C1 segment of cervical spinal cord (tissue), 14 donors: ENCODE measurements at places on chromosomes 12 and 14.

DNA sequence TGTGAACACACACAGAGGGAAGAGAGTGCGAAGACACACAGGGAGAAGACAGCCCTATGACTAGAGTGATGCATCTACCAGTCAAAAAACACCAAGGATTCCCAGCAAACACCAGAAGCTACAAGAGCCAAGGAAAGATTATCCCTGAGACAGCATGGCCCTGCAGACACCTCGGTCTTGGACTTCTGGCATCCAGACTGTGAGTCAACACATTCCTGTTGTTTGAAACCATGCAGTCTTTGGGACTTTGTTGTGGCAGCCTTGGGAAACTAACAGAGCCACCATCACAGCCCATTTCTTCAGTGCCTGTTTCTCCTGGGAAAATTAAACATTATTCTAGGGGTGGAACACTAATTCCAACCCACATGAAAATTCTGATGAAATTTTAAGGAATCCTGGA is 220.6 kb downstream of the GXYLT1 start:
- no peak for DNase-seq

- DNase-seq: no peak
Observed at GRCh38 chr14:90600619-90601018, 203.8 kb downstream of the CALM1 start.

DNA sequence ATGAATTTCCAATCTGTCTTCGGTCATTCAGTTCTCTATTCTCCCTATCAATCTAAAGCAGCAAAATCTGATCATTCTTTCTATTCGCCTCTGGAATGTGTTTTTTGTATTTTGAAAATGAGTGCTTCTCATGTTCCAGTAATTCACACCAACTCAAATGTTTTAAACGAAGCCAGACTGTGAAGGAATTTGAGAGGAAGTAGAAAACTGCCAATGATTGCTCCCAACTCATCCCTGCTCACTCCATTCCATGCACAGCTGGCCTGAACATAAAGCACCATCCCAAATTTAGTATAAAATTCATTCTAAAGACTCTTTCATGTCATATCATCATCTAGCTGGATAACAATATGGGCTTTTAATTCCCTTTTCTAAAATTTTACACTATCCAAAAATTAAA is 123.8 kb downstream of the DUSP6 start:
- DNase-seq: no peak

DNA sequence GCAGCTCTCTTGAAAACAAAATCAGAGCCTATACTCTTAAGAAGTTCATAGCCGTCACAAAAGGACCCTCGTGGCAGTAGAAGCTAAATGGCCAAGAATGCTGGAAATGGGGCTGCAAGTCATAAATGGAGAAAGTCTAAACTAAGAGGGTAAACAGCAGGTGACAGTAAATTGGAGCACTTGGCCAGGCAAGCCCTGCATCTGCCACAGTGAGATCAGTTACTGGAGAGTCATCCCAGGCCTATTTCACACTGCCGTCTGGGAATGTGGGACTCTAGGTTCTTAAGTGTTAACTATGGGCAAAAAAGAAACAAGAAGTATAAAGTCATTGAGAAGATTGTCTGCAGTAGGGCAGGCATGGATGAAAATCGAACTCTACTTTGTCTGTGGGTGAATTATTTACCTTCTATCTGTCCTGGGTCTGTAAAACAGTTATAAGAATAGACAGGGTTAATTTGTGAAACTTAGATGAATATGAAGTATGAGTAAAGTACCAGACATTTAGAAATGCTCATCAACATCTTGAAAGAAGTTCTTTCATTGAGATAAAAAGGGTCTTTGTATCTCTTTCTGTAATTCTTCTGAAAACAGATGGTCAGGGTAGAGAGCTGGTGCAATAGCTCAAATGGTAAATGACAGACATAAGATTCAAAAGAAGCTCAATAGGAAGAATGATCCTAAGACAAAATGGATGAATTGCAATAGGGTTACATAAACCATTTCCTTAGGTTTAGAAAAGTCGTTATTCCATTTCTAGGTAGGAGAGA is 792.5 kb downstream of the DIO2 start:
- no peak for DNase-seq

DNA sequence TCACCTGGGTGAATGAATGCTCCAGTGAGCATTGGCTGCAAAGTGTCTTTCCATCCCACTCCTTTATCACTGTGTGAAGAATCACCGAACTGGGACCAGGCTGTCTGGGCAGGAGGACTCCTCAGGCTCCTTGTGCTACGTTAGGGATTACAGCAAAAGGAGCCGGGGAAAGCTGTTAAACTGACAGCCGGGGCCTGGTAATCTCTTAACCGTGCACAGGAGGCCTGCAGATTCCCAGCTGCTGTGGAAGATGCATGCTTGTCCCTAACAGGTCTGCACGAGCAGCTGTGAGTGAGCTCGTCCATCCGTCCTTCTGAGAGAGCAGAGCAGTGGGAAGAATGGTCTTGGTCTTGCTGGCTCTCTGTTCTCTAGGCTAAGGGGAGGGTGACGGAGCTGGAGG is 231.5 kb downstream of the AACS start:
- DNase-seq: no peak

DNA sequence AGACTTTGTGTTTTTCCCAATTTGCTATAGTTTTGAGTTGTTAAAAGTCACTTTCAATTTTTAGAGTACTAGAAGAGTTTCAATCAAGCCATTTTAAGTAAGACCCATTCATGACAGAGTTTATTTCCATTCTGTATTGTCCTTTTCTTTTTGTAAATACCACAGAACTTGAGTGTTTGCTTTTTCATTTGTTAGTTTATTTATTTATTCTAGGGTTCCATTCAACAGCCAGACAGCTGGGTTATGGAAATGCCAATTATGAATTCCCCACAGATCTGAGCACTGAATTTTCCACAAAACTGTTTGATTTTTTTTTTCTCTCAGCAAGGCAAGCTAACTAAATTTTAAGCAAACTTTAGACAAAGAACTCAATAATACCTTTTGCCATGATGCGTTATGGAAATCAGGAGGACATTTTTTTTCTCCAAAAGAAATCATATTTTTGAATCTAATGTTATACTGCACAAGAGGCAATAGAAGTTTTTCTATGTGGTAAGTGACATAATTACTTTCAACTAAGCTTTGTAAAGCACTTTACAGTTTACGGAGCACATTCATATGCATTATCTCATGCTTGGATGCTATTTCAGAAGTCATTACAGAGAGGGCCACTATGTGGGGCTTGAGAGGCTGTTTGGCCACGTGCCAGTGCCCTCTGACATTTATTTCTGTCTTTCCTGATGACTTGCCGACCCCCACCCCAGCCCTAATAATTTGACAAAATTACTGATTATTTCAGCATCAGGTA is 181.5 kb downstream of the VRK1 start:
- DNase-seq: no peak
